ENCODE measurements at places on chromosomes 4 and X.

- no peak for DNase-seq
Measured at GRCh38 chrX:16212436-16212835, 45.2 kb downstream of the MAGEB17 start.

GRCh38 chr4:75876218-75876617, 26.0 kb downstream of the PPEF2 start:
- DNase-seq, result no peak

DNA sequence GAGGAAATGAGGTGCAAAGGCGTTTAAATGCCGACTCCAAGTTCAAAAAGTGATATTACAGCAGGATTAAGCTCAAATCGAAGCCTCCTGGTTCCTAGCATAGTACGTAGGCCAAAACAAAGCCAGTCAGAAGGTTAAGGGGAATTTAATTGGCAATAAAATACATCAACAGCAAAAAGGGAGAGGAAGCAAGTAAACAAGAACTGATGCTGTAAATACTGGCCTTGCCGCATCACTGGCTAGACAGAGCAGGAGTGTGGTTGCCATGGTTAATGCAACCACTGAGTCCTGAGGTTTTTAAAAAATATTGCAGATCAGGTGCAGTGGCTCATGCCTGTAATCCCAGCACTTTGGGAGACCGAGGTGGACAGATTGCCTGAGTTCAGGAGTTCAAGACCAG, 63.2 kb upstream of the FBXW7 start:
- DNase-seq, result no peak

DNA sequence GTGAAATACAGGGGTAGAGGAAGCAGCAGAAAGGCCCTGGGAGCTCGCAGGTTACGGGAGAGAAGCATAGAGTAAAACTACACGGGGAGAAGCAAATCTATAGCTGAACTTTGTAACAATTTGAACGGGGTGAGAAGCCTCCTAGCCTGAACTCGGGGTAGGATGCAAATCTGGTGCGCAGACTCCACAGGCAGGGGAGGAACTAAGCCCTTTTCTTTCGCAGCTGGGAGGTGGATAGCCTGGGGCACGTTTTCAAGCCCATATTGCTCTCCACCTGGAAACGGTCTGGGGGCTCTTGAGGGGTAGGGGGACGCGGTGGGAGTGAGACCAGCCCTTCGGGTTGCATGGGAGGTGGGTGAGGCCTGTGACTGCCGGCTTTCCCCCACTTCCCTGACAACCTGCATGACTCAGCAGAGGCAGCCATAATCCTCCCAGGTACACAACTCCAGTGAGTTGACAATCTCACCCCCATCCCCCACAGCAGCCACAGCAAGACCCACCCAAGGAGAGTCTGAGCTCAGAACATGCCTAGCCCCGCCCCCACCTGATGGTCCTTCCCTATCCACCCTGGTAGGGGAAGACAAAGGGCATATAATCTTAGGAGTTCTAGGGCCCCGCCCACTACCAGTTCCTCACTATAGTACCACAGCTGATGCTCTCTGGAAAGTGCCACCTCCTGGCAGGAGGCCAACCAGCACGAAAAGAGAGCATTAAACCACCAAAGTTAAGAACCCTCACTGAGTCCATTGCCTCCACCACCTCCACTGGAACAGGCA, 29.9 kb downstream of the SOWAHB start:
- DNase-seq, result no peak

DNA sequence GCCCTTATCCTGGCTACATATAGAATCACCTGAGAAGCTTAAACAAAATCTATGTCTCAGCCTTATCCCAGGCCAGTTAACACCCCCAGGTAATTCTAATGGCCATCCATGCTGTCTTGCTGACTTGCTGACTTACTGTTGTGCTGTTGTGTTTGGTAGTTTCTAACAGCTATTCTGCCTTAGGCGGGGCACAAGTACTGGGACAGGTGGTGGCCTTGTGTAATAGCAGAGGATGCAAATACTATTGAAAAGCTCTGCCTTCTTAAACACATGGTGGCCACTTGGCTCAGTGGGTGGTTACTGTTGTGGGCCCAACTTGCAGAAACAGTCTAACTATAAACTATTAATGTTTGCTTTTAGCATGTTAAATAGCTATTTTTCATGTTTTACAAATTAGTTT, 56.2 kb downstream of the CDS1 start:
- DNase-seq, result no peak

Measured in thoracic aorta (tissue), 2 donors.